Fibroblast of skin of scalp (primary cell): ENCODE measurements at places on chromosomes 6 and 20.

GRCh38 chr6:4124351-4124750 is 11.0 kb downstream of the ECI2 start:
- DNase-seq, result no peak

DNA sequence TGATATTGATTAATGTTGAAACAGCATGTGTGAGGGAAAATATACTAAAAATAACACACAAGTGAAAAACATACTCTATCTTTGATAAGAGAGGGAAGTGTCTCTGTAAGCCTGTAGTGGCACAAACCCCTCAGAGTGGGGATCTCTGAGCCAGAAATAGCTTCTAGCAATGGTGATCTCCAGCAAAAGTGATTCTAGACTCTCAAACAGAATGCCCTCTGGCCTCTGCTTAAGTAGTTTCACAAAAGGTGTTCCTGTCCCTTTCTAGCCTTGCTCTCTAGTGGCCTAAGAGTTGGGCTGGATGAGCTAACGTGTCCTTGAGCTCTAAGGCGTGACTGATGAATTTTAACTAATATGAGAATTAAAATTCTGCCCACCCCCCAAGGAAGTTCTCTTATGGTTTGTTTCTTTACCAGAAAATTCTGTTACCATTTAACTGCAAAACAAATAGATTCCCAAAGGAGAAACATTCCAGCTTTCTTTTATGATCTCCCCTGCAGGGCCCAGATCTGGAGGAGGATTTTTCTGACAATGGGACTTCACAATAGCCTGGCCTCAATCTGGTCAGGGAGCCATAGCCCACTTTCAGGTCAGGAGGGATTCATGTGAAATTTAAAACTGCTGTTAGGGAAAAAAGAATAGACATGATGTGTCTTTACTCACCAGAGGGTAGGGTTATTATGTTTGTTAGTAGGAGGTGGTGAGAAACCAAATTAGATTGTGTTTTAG is 182.5 kb upstream of the LAMP5 start:
- DNase-seq, result no peak

DNA sequence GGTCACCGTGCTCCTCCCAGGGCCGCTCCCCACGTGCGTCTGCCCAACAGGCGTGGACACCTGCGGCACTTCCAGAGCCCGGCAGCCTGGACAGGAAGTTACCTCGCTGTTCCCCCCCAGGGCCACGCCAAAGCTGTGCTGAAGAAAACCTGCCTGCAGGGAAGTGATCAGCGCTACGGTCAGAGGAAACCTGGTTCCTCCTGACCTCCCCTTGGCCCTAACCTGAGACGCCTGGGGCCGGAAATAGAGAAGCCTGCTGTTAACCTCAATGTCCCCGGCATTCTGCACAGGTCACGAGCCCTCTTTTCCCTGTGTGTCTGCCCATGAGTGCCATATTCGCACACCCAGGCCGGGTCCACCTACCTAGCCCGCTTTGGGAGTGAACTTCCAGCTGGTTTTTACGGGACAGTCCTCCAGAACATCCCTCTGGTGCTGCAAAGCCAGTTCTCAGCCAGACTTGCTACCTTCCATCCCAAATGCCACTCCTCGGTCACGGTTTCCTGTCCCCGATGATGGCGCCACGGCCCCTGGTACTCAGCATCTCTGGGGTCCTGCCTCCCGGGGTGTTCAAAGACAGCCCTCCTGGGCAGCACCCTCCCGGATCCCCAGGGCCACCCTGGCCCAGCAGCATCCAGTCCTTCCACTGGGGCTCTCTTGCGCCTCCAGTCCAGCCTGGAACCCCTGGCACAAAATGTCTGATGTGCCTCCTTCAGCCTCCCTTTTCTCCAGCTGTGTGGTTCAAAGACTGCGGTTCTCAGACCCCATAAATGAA is 12.0 kb upstream of the IRF4 start:
- DNase-seq, result no peak

DNA sequence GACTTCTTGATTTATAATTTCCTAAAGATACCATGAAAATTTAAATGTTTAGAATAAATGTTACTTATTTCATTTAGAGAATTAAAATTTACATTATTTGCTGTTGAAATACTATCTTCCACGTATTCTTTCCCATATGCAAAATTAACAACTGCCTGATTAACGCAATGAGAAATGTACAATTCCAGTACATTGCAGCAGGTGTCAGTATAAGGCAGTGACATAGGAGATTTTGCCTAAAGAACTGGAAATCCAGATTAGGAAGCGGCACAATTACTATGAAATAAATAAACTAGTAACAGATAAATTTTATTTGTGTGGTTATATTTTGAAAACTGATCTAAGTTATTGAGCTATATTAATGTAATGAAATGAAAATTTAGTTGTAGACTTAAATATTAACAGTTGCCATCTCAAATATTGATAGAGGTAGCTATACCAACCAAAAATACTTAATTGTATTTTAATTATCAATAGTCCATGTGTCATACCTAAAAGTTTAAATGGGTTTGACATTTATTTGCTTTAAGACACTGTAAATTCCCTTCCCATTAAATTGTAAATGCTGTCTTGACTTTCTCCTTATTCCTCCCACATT is 300.2 kb downstream of the UTRN start:
- DNase-seq, result peak; percentile 53

GRCh38 chr6:24255676-24256075 is 102.2 kb downstream of the DCDC2 start:
- DNase-seq, result no peak

GRCh38 chr6:75204217-75204958 is 1.5 kb downstream of the COL12A1 start:
- DNase-seq, result peak; percentile 95

GRCh38 chr6:100105919-100106529 is 112.0 kb upstream of the MCHR2 start:
- DNase-seq, result no peak

DNA sequence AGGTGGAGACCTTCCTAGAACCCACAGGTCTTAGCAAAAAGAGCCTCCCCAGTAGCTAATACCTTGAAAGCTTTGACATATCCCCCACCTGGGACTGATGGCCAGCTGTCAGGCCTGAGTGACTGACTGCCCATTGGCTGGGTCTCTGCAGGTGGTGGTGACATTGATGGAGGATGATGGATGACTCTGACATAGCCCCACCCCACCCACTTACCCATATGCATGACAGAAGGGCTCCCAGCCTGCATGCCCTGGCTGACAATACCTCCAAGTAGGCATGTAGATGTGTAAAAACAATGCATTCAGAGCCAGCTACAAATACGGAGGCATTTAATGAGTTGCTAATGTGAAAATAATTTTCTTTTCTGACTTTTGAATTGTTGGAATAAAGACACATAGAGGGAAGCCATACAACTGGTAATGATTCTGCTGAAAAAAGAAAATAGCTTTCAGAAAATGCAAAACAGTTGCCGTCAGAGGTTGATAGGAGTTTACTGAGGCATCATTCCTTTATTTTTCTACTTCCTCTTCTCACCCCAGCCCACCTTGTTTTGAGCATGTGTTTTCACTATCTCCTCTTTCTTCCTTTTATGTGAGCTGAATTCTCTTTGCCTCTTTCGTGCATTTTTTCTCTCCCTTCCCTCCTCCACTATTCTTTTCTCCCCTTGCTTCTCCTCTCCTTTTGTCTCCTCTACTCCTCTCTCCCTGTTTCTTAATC is 70.6 kb downstream of the OLIG3 start:
- no peak for DNase-seq

- no peak for DNase-seq
These were observed 20.7 kb upstream of the BPI start for GRCh38 chr20:38283236-38283635.

- no peak for DNase-seq
These were observed 103.6 kb downstream of the NOL4L start for GRCh38 chr20:32481311-32482142.

GRCh38 chr20:21505161-21505809 is 8.6 kb downstream of the NKX2-2 start:
- DNase-seq, result peak; percentile 42

DNA sequence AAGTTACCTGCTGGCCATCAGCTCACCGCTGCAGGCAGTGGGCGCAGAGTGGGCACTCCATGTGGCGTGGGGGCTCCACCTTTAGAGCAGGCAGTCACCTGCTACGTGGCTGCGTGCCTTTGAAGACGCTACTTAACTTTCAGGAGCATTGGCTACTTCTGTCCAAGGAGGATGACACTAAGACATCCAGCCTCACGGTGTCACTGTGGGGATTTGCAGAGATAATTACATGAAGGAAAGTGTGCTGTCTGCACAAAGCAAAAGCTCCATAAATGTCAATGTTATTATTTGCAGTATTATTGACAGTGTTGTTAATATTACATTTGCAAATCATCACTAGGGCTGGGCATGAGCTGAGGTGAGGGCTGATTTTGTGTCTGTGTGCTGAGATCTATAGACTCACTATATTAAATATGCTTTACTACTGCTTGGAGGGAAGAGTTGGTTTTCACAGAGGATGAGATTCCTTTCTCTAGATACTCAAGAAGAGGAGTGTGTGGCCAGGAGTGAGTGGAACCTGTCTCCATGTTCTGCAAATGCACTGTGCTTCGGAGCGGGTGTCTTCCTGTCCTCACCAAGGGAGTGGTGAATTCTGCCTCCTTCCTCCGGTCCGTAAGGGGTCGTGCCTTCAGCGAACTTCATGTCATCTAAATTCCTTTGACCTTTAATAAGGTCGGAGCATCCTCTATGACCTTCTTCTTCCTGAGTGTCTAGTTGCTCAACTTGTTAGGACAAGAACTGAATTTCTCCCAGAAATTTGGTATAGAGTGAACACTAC is 165.8 kb upstream of the SYNDIG1 start:
- DNase-seq, result peak; percentile 30

DNA sequence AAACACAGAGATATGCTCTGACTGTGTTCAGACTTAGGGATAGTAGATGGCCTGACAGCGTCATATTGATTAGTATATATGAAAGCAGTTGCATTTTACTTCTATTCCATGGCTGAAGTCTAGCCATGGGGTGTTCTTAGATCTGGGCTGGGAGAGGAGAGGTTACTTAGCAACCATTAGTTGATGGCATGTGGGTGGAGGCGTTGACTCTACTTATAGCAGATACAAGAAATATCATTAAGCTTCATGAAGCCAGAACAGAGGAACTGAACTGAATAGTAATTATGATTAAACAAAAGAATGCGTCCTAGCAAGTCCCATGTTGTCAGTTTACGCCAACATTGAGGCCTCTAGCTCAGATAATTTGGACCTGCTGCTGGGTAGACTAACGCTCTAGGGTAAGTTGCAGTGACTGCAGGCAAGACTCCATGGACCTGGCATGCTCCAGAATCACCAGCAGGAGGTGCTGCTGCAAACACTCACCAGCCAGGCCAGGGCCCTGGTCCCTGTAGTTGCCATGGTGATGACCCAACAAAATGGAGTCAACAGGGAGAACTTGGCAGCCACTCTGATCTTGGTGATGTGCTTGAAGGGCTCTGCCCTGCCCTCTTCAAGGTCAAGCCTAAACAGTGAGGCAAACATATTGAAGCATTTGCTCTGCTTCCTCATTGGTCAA is 477.3 kb downstream of the PREX1 start:
- no peak for DNase-seq

- no peak for DNase-seq
These were observed 66.2 kb downstream of the GMDS start for GRCh38 chr6:2179241-2179640.

DNA sequence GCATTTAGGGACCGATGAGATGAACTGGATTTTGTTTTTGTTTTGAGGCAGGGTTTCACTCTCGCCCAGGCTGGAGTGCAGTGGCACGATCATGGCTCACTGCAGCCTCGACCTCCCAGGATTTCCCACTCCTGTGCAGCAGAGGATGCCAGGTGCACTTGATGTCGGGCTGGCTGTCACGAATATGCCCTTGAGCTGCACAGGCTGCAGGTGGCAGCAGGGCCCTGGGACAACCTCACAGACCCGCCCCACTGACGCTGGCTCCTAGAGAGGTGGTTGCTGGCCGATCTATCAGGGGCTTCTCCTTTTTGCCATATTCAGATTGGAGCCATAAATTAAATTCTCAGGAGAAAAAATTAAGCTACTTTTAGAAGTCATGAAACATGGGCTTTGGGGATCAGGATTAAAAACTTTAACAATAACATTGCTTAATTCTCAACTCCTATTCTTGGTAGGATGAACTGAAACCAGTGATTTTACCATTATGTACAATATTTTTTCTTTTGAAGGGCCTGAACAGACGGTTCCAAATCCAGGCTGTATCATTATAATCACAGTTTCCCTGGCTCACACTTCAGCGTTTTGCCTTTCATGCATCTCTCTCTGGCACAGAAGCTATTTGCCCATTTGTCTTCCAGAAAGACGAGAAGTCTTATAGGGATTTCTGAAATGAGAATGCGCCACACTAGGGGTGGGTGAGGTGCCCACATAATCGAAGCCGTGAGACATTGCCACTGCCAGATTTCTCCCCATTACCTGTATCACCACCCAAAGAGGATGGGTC is 32.4 kb downstream of the NQO2 start:
- DNase-seq, result no peak

- no peak for DNase-seq
These were observed 223.5 kb upstream of the ID4 start for GRCh38 chr6:19613678-19614077.

GRCh38 chr20:44715499-44716308 is 535 bp downstream of the CCN5 start:
- DNase-seq, result no peak

DNA sequence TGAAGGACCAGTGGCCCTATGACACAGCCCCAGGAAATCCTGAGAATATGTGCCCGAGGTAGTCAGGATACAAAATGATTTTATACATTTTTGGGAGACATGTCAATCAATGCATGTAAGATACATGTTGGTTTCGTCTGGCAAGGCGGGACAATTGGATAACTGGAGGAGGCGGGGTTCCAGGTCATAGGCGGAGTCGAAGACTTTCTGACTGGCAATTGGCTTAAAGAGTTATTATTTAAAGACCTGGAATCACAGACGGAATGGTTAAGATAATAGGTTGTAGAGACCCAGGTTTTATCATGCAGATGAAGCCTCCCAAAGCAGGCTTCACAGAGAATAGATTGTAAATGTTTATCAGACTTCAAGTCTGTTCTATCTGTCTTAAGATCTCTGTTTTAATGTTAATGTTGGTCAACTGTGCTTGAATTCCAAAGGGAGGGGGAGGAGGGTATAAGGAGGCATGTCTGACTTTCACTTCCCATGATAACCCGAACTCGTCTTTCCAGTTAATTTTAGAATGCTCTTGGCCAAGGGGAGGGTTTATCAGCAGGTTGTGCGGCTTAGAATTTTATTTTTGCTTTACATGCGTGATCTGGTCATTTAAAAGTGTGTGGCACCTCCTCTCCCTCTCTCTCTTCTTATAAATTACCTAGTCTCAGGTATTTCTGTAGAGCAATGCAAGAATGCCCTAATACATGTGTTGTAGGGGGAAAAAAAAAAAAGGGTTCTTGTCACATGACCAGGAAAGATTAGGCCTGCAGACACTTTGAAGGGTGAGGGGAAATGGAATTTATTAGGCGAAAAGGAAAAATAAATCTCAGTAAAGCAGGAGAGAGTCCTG is 230.7 kb downstream of the NFATC2 start:
- peak; percentile 40 for DNase-seq
